ENCODE measurements at places on chromosomes 1 and 21.

GRCh38 chr1:103239034-103239433, 130.7 kb upstream of the COL11A1 start:
- no peak for DNase-seq

- DNase-seq = peak; percentile 33
Observed at GRCh38 chr1:181100015-181100905, 11.8 kb downstream of the IER5 start.

DNA sequence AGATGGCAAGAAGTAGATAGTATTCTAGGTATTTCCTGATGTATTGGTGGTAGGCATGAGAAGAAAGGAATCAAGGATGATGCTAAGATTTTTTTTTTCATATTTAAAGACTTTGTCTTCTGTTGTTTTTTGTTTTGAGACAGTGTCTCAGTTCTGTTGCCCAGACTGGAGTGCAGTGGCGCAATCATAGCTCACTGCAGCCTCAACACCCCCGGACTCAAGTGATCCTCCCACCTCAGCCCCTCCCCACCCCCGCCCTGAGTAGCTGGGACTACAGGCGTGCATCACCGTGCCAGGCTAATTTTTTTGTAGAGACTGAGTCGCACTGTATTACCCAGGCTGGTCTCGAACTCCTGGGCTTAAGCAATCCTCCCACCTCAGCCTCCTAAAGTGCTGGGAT, 2.8 kb upstream of the CAPZB start:
- DNase-seq = no peak

DNA sequence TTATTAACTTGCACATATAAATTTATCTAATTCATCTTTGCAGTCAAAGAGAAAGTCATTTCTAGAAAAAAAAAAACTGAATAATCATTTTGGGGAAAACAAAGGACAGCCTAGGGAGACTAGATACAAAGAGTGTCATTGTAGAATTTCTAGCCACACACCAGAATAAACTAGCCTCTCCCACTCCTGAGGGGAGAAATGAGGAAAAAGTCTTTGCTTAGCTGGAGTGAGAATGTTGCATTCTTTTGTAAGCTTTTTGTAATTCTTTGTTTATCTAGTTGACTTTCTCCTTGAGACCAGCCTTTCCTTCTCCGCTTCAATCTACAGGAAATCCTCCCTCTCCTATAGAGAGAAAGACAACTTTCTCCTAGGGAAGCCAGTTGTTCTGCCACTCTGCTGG, 15.9 kb upstream of the CGN start:
- no peak for DNase-seq

DNA sequence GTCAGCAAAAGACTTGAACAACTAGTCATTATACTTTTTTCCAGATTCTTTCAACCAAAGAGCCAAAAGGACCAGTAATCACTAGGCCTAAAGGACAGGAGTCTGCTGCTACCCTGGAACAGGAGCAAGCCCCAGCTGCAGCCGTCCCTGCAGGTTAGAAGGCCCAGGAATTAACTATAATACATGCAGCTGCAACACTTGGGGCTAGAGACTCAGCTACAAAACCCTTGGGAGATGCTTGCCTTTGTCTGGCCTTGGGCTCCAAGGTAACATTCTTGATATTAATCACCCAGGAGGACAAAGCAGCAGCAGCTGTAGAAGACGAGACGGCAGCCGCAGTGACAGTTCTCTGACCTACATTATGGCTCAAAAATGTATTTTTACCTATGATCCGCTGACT, 841.2 kb upstream of the ADGRL4 start:
- no peak for DNase-seq

- no peak for DNase-seq
Observed at GRCh38 chr1:21329209-21329844, 39.1 kb upstream of the ECE1 start.

DNA sequence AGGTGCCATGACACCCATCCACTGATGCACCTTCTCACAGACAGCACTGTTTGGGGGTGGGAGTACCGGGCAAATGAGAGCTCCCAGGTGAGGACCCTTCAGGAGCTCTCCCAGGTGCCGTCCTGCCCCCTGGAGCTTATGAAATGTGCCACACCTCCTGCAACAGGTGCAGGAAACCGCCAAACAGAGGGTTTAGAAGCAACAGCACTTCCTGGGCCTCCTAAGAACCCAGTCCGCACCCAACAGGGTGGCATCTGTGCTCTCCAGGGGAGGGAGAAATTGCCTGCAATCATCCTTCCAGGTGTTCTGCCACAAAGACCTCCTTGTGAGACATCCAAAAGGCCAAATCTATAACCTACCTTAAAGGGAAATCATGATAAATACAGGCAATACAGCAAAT, 87.7 kb upstream of the ATP1B1 start:
- no peak for DNase-seq

GRCh38 chr1:226568077-226568831, 19.7 kb downstream of the STUM start:
- DNase-seq = no peak

DNA sequence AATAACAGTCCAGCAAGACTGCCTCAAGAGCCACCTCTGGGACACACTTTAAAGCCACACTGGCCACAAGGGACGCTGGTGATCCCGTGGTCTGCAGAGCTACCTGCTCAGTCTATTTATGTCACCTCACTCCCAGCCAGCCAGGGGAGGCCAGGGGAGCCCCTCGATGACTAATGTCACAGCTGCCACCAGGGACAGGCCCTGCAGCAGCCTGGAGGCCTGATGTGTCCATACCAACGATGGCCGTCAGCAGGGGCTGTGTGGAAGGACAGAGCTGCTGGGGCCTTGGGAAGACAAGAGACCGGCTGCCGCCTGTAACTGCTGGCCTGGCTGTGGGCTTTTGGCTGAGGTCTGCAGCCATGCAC, 71.0 kb downstream of the SIK1 start:
- peak; percentile 10 for DNase-seq

GRCh38 chr1:235679644-235680043, 30.1 kb upstream of the GNG4 start:
- no peak for DNase-seq

DNA sequence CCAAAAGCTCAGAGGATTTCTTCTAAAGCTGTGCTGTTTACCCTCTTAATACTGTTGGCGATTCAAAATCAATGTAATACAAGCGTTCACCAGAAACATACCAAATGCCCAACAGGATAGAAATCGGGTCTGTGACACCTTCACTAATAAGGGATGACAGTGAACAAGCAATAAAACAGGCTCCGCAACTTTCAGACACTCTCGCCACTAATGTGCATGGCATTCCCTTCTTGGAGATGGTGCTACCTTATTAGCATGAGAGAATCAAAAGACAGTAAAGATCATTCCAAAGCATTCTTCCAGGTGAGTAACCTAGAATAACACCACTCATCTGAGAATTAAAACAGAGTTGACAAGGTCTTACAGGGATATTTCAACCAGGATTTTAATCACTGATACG, 367.1 kb downstream of the TTLL7 start:
- DNase-seq = no peak

DNA sequence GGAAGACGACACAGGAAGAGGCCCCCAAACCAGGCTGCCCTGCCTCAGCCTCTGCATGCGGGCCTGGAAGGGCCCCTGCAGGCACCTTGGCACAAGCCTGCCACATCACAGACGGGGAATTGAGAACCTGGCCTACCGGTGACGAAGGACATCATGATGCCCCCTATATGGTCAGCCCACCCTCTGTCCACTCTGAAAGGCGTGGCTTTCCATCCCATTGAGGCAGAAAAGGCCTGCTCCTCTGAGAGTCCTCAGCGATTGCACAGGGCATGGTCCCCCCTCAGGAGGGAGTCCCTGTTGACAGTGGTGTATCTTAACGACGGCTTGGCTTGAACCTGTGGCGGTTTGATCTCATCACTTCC, 11.4 kb downstream of the KRTAP10-1 start:
- DNase-seq = no peak

Measured in stimulated activated CD4-positive, alpha-beta T cell treated with anti-CD3 and anti-CD28 coated beads, Interleukin-1b, Interleukin-23, amount 100 ng/mL, for 48 hours (primary cell).